ENCODE measurements at places on chromosomes 7 and 10.

- DNase-seq = no peak
These were observed 25.1 kb downstream of the CASP7 start for GRCh38 chr10:113704637-113705343.

DNA sequence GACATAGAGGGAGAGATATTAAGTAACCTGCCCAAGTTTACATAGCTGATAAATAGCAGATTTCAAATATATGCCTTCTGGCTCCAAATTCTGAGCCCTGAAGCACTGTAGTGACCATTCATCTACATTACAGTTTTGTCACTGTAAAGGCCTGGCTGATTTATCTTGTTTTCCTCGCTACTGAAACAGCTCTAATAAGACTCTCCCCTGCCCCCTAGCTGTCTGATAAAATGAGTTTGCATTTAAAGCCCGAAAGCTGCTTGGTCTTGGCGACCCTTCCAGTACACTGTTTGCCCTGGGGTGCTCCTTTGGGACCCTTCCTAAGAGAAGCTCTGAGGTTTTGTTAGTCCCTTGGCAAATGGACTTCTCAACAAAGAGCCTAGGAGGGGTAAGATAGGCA is 59.7 kb upstream of the RAB11FIP2 start:
- no peak for DNase-seq

GRCh38 chr10:3226960-3227744 is 54.6 kb upstream of the PITRM1 start:
- DNase-seq = no peak

DNA sequence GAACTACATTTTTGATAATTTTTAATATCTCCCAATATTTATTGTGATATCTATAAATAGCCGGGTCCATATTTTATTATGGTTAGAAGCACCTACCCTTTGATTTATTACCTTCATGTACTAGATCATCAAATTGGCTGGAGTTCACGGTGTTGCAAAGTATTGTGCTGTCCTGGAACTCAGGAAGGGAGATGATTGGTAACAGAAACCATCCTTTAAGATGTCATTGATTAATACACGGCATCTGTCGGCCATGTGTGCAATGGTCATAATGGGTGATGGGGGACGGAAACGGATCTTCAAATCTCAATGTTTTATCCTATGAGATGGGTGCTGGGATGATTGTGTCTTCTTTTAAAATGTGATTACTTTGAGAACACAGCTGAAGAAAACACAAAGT is 157.0 kb downstream of the NEBL start:
- no peak for DNase-seq

GRCh38 chr10:72094574-72094973 is 6.2 kb upstream of the SPOCK2 start:
- no peak for DNase-seq

DNA sequence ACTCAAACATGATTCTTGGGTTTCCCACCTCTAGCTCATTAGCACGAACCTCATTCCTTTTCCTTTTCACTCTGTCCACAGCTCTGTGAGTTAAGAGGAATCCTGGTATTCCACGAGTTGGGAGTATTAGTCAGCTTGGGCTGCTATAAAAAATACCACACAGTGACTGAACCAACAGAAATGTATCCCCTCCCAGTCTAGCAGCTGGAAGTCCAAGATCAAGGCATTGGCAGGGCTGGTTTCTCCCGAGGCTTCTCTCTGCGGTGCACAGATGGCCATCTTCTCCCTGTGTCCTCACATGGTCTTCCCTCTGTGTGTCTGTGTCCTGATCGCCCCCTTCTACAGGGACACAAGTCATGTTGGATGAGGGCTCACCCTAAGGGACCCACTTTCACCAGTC is 261.6 kb downstream of the TNS3 start:
- DNase-seq = no peak

- DNase-seq = no peak
These were observed 54.7 kb upstream of the MRLN start for GRCh38 chr10:59807629-59808620.

DNA sequence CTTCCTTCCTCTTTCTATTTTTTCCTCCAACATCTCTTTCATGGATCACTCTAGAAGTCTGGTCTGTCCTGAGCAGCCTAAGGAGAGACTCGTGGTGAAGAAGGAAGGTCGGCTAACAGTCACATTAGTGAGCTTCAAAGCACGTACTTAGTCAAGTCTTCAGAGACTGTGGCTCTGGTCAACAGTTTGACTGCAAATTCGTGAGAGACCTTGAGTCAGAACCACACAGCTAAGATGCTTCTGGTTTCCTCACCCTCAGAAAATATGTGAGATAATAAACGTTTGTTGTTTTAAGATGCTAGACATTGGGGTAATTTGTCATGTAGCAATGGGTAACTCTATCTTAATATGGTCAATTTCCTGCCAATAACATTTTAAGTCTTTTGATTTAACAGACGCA is 126.2 kb upstream of the LRRN3 start:
- DNase-seq = no peak

DNA sequence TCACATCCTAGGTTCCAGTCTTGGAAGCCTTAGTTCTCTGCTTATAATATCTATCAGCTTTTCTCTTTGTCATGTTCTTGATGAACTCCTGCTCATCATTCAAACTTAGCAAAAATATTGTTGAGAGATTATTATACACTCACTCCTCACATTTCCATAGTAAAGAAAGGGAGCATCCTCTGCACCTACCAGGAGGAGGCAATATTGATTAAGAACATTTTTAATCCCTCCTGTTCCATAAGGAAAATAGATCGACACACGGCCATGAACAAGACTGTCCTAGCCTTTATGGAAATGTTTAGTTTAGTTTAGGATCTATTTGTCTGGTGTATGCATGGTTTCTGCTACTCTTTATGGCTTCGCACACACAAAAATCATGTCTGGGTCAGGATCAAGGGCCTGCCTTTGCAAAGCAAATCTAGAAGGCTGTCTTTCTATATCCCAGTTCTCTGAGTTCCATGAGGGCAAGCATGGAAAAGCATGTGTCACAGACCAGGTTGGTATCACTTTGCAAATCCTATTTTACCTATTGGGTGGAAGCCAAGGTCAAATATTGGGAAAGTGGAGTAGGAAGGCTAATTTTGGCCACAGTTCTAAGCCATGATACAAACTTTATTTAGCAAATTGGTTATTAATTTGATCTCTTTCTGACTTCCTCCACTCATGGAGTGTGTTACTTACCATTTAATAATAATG is 164.4 kb downstream of the MDFIC start:
- DNase-seq = no peak

DNA sequence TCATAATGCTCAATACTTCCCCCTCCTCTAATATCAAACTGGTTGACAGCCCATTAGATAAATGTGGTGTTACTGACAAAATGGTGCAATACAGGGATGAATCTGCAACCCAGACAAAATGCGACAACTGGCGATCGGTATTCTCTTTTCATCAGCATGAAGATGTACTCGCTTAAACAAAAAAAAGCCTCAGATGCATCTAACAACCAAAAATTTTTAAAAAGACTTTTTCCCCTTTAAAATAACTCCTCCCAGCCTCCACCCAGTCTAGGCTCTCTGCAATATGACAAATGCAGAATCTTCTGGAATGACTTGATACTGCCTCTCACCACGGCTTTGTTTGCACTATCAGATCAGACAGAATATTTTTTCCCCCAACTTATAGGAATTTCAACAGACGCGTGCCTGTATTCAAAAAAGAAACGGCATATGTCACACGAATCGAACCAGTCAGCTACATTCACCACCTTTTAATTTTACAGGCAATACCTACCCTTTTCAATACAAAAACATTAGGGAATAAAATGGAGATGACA is 1.2 kb downstream of the YWHAG start:
- DNase-seq = no peak

DNA sequence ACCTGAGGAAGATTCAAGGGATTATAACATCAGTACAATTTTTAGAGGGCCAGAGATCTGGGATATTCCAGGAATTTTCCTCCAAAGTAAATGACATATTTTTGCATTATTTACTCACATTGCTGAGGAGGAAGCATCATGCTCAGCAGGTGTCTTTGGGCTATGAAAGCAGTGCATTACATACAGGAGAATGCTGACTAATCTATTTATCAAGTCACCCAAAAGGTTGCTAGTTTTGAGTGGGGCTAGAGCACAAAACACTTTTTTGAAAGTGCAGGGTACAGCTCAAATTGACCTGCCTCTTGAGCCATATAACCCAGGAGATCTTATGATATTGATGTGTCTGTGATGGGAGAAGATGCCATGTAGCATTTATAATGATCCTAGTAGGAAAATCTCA is 603.1 kb downstream of the POM121L12 start:
- no peak for DNase-seq

DNA sequence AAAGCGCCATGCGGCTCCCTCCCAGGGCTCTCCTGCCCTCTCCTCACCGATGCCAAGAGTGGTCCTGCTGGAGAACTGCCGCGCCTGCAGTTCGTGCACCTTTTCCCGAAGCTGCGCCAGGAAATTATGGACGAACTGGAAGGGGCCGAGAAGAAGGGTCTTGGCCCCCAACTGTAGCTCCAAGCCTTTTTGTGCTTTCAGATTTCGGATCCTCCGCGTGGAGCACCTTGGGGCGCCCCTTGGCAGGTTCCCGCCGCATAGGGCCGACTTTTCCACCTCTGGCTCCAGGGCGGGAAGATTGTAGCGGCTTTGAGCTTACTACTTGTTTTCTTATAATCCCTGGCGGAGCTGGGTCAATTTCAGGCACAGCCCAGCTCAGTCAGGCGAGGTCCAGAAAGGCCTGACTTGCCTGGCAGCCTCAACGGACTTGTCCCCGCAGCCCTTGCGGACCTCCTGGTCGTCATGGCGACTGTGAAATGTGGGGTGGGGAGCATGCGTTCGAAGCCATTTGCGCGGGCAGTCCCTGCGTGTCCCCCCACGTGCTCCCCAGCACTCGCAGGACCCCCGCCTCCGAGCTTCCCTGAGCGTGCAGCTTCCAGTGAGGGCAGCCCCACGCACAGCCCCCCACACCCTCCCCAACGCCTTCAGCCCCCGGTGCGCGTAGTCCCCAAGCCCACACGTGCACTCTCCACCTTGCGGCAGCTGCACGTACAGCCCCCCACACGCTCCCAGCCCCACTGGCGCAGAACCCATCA is 129.9 kb downstream of the KBTBD2 start:
- no peak for DNase-seq

- DNase-seq = peak; percentile 65
These were observed 9.3 kb upstream of the TSPAN14 start for GRCh38 chr10:80444646-80445319.

GRCh38 chr7:45623740-45624391 is 49.7 kb downstream of the ADCY1 start:
- DNase-seq = no peak

- DNase-seq = no peak
These were observed 18.7 kb downstream of the NEURL1 start for GRCh38 chr10:103512166-103512565.

- no peak for DNase-seq
These were observed 304.1 kb downstream of the IPMK start for GRCh38 chr10:57963546-57963945.

DNA sequence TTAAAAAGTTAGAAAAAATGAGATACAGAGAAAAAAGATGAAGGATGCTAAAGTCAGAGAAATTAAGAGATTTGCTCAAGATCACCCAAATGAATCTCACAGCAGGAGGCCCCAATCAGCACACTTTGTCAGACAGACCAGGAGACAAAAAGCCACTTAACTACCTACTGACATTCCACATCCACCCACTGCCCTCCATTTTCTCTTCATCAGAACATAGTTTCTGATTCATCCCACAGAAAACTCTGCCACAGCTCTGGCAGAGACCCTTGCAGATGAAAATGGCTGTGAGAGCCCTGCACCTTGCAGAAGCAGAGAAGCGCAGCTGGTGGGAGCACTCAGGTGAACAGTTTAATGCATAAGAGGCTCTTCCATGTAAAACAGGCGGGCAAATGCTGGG is 26.6 kb downstream of the DGKI start:
- DNase-seq = no peak

DNA sequence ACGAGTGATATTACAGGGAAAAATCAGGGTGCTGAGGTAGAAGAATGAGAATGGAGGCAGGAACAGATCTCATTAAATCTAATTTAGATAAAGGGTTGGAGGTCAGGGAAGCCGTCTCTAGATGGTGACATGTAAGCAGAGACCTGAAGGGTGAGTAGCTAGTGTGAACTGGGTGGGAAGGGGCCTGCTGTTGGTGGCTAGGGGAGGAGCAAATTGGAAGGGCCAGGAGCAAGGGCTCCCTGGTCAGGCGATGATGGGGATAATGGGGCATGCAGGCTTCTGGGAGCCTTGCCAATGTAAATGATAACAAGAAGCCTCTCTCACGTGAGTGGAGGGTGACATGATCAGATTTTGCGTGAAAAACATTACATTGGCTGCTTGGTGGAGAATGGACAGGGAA is 76.3 kb downstream of the WDFY4 start:
- DNase-seq = no peak

GRCh38 chr7:151080067-151080521 is 515 bp downstream of the FASTK start:
- no peak for DNase-seq

GRCh38 chr7:131623154-131623553 is 66.7 kb upstream of the PODXL start:
- DNase-seq = no peak

DNA sequence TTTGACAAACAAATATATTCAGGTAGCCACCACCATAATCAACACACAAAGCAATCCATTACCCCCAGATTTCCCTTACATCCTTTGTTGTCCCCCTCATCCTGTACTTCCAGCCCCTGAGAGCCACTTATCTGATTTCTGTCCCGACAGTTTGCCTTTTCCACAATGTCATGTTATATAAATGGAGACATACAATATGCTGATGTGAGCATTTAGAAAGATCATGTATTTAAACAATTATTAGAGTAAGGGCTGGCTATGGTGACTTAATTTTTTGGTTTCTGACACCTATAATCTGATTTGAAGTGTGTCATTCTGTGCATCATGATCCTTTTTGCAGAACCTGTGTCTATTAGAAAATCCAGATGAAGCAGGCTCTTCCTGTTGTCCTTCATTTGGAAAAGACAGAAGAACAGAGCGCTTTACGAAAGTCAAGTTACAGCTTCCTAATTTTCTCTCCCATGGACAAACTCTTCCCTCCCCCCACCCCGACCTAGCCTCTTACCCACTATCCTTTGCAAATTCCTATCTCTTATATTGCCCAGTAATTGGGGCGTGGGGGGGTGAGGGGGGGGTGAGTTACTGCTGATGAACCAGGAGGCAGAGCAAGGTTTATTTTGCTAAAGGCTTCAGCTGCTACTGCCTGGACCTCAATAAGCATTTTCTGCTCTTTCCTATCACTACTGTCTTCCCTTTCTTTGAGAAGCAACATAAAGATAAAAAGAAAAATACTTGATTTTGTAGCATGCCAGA is 252.4 kb upstream of the C7orf33 start:
- no peak for DNase-seq

- no peak for DNase-seq
These were observed 9.0 kb upstream of the BAIAP2L1 start for GRCh38 chr7:98409843-98410242.
